ENCODE measurements at places on chromosomes 12 and 14. TPM values are rescaled to one million over a fixed set of nuclear protein-coding genes. Genes with fewer than 3 reads are reported as not detected.

- H3K4me3 ChIP-seq = no peak overlapping the region
- no peaks in the 10 kb centered on the region for H3K4me1 ChIP-seq
- no peak for DNase-seq
- peaks cover 13% of the 10 kb centered on the region for H3K27me3 ChIP-seq
- H3K36me3 ChIP-seq = no peaks in the 10 kb centered on the region
Observed at GRCh38 chr12:101653030-101653429, 44.4 kb upstream of the CHPT1 start.

GRCh38 chr12:32754111-32754510, 1.6 kb downstream of the YARS2 start:
- H3K27me3 ChIP-seq = no peaks in the 10 kb centered on the region
- H3K36me3 ChIP-seq = peaks cover 46% of the 10 kb centered on the region
- DNase-seq = no peak
- peak overlapping the region; percentile 97 for H3K4me3 ChIP-seq
- peak overlapping the region; percentile 92 for H3K27ac ChIP-seq
- peaks cover 30% of the 10 kb centered on the region for H3K4me1 ChIP-seq

DNA sequence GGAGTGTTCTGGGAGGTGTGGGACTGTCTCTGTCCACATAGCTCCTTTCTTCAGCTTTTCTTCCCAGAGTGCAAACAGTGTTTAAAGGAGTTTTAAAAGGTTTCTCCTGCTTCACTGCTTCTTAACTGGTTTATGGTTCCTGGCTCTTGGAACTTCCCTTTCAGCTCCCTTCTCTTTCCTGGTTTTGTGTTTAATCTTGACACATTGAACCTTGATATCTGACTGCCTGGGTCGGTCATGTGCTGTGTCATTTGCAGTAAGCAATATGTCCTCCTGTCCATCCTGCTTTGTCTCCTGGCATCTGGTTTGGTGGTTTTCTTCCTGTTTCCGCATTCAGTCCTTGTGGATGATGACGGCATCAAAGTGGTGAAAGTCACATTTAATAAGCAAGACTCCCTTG, 2.2 kb downstream of the TMEM106C start:
- no peaks in the 10 kb centered on the region for H3K27me3 ChIP-seq
- no peak for DNase-seq

DNA sequence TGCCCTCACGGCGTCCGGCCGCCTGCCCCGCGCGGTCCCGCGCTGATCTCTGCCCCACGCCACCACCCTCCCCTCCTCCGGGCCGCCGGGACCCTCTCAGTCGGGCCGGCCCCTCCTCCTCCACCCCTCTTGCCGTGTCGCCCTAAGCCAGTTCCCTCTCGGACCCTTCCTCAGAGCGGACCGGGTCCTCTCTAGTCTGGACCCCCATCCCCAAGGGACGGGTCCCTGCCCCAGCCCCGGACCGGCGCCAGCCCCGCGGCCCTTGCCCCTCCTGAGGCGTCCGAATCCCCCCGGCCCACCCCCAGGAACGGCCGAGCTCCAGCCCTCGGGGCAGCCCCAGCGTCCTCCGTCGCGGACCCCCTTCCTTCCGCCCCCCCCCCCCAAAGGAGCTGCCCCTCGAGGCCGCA, 485 bp downstream of the PPP4R4 start:
- peaks cover 54% of the 10 kb centered on the region for H3K27me3 ChIP-seq
- H3K4me1 ChIP-seq = peaks cover 24% of the 10 kb centered on the region
- H3K36me3 ChIP-seq = no peaks in the 10 kb centered on the region
- H3K27ac ChIP-seq = no peak overlapping the region

DNA sequence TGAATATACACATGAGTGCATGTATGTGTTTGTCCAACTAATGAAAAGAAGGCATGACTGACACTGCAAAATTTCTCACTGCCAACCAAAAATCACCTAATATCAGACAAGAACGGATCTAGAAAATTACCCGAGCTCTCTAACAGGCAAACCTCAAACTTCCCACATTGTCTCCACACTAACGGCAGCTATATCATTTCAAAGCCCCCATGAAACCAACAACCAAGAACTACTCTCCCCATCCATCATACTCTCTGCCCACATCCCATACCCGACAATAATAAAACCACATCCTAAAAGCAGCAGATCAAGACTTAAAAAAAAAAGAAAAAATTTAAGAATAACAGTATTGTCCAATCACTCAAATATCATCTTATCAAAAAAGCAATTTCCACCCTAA, 227.1 kb downstream of the CEP128 start:
- no peak for DNase-seq
- H3K4me1 ChIP-seq = no peaks in the 10 kb centered on the region
- H3K27ac ChIP-seq = no peak overlapping the region
- no peaks in the 10 kb centered on the region for H3K27me3 ChIP-seq

DNA sequence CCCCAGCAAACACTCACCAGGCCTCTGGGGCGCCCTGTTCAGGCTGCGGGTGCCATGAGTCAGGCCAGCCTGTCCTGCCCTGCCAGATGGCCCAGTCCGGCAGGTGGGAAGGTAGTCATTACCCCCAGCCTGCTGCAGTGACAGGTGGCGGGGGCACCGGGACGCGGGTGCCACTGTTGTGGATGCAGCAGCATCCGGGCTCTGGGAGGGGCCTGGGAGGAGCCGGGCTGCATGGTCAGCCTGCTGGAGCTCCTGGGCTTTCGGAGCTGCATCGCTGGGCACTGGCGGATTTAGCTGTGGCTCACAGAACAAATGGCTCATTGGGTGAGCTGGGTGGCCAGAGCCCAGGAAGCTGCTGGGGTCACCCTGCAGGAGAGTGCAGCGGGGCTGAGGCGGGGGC, 13.5 kb downstream of the CEP170B start:
- peaks cover 16% of the 10 kb centered on the region for H3K4me1 ChIP-seq
- no peak overlapping the region for H3K27ac ChIP-seq
- peak; percentile 13 for DNase-seq

DNA sequence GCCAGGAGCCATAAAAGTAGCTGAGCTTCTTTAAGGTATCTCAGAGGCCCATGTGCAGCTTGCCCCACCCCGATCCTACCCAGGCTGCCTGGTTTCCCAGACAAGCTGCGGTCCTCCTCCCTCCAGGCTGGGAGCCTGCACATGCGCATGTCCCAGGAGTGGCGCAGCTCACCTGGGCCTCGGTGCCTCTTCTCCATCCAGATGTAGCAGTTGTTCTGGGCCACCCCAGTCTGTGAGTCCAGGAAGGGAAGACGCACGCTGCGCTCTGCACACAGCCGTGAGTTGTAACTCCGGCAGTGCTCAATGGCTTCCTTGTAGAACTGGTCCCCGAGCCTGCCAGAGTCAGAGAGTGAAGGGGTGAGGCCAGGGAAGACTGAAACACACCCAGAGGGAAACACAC, 122.3 kb downstream of the DPF3 start:
- no peak overlapping the region for H3K4me3 ChIP-seq
- H3K4me1 ChIP-seq = peaks cover 36% of the 10 kb centered on the region
- DNase-seq = no peak
- no peak overlapping the region for H3K27ac ChIP-seq
- H3K27me3 ChIP-seq = no peaks in the 10 kb centered on the region

GRCh38 chr12:105025890-105026289, 39.8 kb downstream of the NOPCHAP1 start:
- H3K27me3 ChIP-seq = no peaks in the 10 kb centered on the region
- peak overlapping the region; percentile 57 for H3K27ac ChIP-seq
- DNase-seq = no peak

DNA sequence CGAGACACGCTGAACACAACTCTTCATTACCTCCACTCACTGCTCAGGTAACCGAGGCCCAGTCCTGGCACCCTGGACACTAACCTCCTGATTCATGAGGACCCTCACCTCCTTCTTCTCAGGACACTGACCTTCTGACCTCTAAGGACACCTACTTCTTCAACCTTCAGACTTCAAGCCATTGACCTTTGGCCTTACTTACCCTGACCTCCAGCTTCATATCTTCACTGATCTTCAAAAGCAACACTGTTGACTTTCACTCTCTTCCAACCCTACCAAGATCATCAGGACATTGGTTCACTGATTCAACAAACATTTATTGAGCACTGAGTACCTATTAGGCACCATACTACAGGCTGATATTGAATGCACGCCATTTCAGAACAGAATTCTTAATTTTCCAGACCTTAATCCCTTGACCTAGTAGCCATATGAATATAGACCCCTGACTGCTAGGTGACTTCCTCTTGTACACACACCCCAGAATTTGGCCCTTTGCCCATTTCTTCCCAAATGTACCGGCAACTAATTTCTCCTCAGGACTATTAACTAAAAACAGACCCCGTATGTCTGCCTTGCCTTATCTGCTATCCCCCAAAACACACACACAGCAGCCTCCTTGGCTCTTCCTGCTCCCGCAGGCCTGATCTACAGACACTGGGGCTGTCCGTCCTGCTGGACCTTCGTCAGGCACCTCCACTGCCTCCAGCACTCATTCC, 5.8 kb downstream of the ARHGEF40 start:
- H3K4me3 ChIP-seq = no peak overlapping the region
- H3K36me3 ChIP-seq = peaks cover 81% of the 10 kb centered on the region
- H3K4me1 ChIP-seq = peaks cover 22% of the 10 kb centered on the region
- H3K27ac ChIP-seq = no peak overlapping the region
- no peak for DNase-seq

Gene TAS2R8
- total RNA-seq = not detected

Gene COCH
- total RNA-seq = 0.60 TPM

Gene B4GALNT3
- total RNA-seq = 43.4 TPM

Gene OVCH1
- total RNA-seq = 0.25 TPM

Gene RPGRIP1
- 0.30 TPM for total RNA-seq

Gene OAS2
- 4.8 TPM for total RNA-seq

Gene CLSTN3
- 4.6 TPM for total RNA-seq

Gene DPY19L2
- 52.1 TPM for total RNA-seq
